Stomach (tissue), 19 donors: ENCODE measurements at places on chromosomes 6 and 20. TPM values are rescaled to one million over a fixed set of nuclear protein-coding genes. Genes with fewer than 3 reads are reported as not detected.

DNA sequence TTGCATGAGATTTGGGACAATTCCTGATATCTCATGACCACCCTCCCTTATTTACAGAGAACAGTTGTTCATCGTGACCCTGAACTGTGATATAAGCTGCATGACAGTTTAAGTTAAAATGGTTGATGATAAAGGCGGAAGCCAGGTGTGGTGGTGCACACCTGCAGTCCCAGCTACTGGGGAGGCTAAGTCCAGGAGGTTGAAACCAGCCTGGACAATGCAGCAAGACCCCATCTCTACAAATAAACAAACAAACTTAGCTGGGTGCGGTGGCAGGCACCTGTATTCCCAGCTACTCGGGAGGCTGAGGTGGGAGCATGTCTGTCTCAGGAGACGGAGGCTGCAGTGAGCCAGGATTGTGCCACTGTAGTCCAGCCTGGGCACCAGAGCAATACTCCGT is 24.1 kb downstream of the COL20A1 start:
- DNase-seq, result no peak

PPT2 gene
- total RNA-seq, result 45.9 TPM

GRCh38 chr6:72418495-72418894 is 203.4 kb upstream of the KCNQ5 start:
- peak; percentile 13 for DNase-seq

DNA sequence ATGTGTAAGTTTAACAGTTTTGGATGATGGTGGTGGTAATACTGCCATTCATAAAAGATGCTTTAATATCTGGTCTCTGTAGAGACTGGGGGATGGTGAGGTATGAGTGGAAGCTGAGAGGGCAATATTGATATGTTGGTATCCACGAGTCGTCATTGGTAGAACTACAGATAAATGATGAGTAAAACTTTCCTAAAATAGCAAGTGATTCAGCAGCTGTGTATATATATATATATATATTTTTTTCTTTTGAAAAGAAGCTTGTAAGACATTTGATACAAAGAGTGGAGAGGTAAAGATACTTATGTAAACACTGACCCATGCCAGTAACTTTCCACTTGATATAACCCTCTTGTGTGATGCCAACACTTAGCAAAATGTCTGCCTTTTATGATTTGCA is 41.7 kb upstream of the CITED2 start:
- DNase-seq, result no peak

GRCh38 chr20:11965602-11966001 is 47.9 kb downstream of the BTBD3 start:
- DNase-seq, result no peak

DDO gene
- total RNA-seq, result not detected

GRCh38 chr6:166957087-166957804 is 896 bp upstream of the RNASET2 start:
- DNase-seq, result peak; percentile 61
